NCI-H2029 (cell line): ENCODE measurements at places on chromosomes 13 and 19.

GRCh38 chr13:99967869-99968520, 3.6 kb downstream of the ZIC5 start:
- no peak for DNase-seq

- DNase-seq = no peak
Observed at GRCh38 chr13:98515818-98516465, 61.0 kb downstream of the STK24 start.

GRCh38 chr13:66222926-66223325, 1007.2 kb downstream of the PCDH9 start:
- DNase-seq = no peak

DNA sequence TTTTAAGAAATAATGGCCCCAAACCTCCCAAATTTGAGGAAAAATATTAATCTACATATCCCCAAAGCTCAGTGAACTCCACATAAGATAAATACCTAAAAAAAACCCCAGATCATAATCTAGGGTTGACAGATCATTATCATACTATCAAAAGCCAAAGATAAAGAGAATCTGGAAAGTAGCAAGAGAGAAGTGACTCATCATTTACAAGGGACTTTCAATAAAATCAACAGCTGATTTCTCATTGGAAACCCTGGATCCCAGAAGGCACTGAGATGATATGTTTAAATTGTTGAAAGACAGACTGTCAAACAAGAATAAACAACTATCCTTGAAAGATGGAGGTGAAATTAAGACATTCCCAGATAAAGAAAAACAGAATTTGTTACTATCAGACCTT, 199.3 kb downstream of the KCNRG start:
- no peak for DNase-seq
